ENCODE measurements at places on chromosomes 3 and 15.

DNA sequence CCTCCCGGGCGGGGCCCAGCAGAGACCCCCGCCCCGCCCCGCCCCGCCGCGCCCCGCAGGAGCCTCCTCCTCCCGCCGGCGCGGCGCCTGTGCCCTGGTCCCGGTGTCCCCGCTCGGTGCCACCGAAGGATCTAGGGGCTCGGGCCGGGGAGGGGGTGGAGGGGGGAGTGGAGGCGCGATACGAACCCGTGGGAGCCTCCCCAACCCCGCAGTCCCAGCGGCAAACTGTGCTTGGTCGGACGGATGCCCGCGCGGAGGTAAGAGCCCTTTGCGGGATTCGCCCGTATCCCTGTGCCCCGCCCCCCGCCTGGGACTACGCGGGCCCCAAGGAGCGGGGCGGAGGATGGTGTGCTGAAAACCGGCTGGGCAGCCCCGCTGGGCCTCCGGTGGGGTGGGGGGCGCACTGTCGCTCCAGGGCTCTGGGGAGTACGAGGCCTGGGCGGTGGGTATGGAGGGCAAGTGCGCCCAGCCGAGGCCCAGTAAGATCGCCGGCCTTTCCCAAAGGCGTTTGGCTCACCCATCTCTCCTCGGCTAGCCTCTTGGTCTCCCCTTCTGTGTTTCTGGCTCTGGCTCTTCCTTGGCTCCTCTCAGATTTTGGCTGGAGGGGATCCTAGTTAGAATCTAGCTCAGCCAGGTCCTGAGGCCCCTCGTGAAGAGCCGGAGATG lies 65.6 kb upstream of the POLG start:
- DNase-seq: no peak

DNA sequence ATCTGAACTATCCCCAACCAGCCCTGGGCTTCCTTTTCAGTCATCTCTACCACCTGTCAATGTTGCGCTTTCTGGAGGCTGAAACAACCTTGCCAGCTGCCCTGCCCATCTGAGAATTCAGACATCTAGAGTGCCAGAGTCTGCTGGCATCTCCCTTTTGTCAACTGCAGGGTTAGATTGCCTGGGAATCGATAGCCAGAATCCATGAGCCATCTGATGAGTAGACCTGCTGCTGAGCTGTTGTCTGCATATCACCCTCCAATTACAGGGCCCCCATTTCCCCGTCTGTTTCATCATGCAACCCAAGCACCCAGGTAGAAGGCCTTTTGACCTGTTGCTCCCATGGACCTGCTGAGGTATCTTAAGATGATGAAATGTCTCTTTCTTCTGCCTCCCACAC lies 280.1 kb downstream of the EPHB1 start:
- DNase-seq: no peak

- DNase-seq: no peak
Measured at GRCh38 chr3:140712301-140712700, 34.4 kb downstream of the TRIM42 start.

GRCh38 chr15:40886586-40886985 lies 7.7 kb upstream of the VPS18 start:
- DNase-seq: no peak

- DNase-seq: no peak
Measured at GRCh38 chr15:36843822-36844221, 256.5 kb downstream of the MEIS2 start.

Measured in AG10803 (cell line).